ENCODE measurements at places on chromosomes 13 and 19.

- DNase-seq, result no peak
Observed at GRCh38 chr13:42735010-42735409, 46.4 kb upstream of the FAM216B start.

- DNase-seq, result no peak
Observed at GRCh38 chr13:59476366-59476765, 687.4 kb downstream of the DIAPH3 start.

GRCh38 chr13:56563663-56564062 lies 577.1 kb upstream of the PRR20A start:
- no peak for DNase-seq

- DNase-seq, result no peak
Observed at GRCh38 chr13:28027071-28027470, 38.6 kb upstream of the URAD start.

GRCh38 chr13:75414036-75414827 lies 67.7 kb downstream of the TBC1D4 start:
- no peak for DNase-seq

GRCh38 chr19:46371371-46371901 lies 24.5 kb downstream of the PPP5C start:
- DNase-seq, result no peak

GRCh38 chr13:84393981-84394625 lies 511.8 kb upstream of the SLITRK1 start:
- DNase-seq, result no peak

DNA sequence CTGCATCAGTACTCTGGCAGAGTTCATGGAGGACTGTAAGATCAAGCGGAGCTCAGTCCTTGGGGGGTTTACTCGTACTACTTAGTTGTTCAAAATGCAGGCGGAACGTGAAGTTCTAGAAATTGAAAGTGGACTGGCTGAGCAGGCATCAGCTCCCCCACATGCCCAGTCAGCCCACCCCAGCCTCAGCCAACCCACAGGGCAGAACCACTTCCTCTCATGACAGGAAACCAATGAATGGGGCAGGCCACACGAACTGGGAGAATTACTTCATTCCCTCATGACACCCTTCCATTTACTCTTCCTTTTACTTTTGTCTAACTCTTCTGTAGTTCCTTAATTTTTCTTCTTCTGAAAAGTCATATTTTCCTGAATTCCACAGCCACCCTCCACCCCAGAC lies 71.9 kb downstream of the FLT1 start:
- no peak for DNase-seq

DNA sequence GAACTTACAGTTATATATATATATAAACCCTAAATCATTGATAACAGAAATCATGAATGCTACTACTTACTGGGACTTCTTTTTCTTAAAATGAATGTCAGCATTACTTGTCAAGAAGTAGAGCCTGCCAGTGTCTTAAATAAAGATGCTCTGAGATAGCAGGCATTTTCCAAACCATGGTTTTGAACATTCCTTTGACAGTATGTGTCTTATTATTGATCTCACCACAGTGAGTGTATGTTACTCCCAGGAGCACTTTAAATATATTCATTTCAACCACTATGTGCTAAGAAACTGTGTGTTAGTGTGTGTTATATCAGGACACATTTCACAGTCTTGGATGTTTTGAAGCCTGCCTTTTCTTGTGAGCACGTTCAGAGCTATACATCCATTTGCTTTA lies 28.2 kb downstream of the TNFRSF19 start:
- DNase-seq, result no peak

GRCh38 chr13:50608370-50608769 lies 235.1 kb downstream of the DLEU7 start:
- DNase-seq, result no peak

GRCh38 chr13:23678795-23679194 lies 108.6 kb downstream of the TNFRSF19 start:
- DNase-seq, result no peak

DNA sequence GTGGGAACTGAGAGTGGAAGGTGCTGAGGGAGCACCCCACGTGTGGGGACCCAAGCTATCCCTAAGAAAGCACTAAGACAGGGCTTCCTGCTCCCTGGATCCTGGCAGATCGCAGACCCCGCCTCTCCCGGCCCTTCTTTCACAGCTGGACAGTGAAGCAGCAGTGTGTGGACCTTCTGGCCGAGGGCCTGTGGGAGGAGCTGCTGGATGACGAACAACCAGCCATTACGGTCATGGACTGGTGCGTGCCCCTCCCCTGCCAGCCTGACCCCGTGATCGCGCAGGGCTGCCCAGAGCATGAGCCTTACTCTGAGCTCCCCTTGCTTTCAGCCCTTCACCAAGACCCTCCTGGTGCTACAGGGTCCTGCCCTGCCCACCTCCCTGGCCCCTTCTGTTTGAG lies 2.3 kb downstream of the NCCRP1 start:
- peak; percentile 15 for DNase-seq

DNA sequence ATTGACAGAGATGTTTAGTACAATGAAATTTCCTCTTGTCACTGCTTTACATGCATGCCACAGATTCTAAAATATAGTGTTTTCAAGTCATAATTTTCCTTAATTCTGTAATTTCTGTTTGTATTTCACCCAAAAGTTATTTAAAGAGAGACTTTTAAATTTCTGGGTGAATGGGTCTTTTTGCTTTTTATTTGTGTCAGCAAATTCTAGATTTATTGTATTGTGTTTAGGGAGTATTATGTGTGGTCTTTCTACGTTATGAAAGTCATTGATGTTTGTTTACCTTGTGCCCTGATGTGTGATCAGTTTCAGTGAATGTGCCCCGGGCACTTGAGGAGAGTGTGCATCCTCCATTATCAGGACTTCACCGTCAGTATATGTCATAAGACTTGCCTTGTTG lies 92.7 kb downstream of the SGCG start:
- no peak for DNase-seq

DNA sequence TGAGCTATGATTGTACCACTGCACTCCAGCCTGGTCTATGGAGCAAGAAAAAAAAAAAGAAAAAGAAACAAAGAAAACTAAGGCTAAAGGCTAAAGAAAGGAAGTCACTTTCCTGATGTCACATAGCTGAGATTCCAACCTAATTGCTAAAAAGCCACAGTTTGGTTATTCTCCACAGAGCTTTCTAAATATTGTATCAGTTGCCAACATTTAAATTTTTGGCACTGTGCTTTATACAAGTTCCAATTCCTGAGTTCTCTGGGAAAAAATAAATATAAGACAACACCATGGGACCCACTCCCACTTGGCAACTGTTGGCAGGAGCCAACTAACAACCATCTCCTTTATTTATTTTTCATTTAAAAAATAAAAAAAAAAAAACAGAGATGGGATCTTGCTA lies 11.2 kb upstream of the LYPD3 start:
- peak; percentile 77 for DNase-seq

- DNase-seq, result no peak
Observed at GRCh38 chr13:22945321-22946226, 235.2 kb upstream of the SGCG start.

DNA sequence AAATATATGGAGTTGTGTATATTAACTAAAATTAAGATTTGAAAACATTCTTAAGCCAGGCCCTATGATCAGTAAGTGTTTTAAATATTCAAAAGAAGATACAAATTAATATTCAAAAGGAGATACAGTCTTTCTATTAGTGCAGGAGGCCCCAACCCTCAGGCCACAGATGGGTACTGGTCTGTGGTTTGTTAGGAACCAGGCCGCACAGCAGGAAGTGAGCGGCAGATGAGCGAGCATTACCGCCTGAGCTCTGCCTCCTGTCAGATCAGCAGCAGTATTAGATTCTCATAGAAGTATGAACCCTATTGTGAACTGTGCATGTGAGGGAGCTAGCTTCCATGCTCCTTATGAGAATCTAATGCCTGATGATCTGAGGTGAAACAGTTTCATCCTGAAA lies 232.9 kb downstream of the FOXO1 start:
- no peak for DNase-seq

DNA sequence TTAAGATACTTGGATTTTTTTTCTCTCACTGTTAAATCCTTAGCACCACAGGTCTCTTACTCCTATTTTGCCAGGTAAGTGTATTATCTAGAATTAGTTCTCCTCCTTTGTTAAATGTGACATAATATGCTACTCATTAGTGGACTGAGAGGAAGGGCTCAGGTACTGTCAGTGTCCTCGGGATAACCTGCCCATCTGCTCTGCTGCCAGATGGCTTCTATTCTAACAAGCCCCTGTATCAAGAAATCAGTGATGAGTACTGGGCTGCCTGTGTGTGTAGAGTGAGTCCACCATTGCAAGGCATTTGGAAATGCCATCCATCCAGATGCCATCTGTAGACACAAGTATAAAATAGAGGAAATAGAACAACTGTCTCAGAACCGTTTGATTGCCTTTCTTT lies 209.6 kb downstream of the ATP8A2 start:
- no peak for DNase-seq

DNA sequence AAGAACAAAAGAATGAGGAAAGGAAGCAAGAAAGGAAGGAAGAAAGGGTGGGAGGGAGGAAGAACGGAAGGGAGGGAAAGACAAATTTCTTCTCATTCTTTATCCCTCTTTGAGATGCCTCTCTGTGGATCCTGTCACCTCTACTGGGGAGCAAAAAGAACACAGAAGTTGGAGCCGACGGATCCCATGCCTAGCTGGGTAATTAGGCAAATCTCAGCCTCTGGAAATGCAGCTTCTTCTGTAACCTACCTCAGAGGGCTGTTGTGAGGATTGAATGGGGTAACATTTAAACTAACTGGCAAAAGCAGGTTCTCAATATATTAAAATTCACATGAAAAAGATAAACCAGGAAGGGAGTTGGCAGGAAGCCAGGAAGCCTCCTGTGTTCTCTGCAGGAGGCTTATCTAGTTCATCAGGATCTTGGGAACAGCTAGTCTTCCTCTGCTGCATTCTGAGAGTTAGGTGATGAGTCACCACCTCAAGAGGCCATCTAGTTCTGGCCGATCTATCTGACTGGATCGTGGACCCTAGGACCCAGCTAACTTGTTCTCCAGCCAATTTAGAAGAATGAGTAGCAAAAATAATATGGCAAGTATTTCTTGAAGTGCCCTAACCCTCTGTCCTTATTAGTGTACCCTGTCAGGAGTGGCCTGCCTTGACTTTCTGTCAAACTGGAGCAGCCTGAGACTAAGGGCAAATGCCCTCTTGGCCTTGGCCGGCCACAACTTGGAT lies 15.2 kb upstream of the CPB2 start:
- DNase-seq, result peak; percentile 18

GRCh38 chr19:18526316-18526715 lies 4.4 kb upstream of the ELL start:
- DNase-seq, result no peak

DNA sequence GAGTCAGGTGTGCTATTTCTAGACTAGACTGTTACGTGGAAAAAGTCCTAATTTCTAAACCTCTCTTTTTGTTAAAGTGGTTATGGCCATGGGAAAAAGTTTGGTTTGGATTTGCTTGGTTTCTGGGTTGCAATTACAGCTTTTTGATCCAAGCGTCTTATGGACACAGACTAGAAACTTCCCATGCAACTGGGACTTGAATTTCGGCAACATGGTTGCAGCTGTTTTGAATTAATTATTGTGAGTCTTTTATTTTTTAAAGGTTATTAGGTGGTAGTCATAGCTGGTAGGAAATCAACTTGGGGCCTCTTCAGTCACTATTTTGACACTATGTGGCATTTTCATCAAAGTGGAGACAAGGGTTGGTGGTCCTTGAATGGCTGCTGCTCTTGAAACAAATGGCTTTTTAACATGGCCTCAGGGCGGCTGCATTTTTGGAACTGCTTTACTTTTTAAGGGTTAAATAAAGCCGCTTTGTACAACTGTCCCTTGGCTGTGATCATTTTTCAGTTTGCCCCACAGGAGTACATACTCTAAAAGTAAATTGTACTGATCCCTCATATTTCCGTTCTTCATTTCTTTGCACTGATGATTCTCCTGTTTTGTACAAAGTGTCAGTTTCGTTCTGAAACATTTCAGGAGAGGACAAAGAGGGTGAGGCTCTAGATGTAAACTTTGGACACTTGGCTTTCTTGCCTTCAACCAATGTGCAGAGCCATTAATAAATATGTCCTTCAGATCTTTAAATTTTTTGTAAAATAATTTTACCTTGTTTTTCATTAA lies 15.9 kb downstream of the HNRNPM start:
- DNase-seq, result no peak

DNA sequence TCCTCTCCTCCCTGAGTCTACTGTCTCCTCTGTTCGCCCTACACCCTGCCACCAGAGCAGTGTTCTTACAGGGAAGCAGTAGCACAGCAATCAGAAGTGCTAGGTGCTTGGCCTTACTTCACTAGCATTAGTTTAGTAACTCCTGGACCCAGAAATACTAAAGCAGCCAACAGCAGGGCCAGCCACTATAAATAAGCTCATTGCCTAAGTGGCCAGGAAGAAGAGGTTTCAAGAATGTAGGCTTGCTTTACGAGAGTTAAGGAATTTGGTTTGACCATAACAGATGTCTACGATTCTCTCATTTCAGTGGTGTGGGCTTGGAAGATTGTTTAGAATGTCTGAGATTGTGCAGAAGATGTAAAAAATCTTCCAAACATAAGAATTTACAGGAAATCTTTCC lies 103.3 kb downstream of the ZAR1L start:
- DNase-seq, result peak; percentile 88

DNA sequence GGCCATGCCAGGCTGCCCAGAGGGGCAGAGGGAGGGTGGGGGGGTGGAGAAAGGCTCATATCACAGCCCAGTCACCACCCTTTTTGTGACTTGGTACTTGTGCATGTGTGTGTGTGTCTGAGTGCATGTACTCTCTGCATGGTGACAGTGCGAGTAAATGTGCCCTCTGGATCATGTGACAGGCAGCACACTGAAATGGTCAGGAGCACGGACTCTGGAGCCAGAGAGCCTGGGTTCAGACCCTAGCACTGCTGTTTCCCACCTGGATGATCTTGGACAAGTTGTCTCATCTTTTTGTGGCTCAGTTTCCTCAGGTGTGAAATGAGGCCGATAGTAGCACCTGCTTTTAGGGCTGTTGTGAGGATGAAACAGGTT lies 2.0 kb downstream of the CIC start:
- no peak for DNase-seq

DNA sequence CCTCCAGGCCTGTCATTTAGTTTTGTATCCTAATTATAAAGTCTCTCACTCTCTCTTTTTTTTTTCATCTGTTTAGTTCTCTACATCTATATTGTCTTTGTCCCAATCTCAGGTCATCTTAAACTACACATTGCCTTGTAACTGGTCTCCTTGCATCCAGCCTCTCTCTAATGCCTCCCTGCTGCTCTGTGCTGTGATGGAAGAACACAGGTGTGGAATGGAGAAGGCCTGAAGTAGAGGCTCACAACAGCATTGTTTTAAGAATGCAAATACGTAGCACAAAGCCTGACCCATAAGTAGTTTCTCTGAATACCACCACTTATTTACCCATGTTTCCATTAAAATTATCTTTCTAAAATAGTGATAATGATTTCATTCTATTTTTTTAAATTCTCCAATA lies 108.8 kb upstream of the FRY start:
- DNase-seq, result no peak

DNA sequence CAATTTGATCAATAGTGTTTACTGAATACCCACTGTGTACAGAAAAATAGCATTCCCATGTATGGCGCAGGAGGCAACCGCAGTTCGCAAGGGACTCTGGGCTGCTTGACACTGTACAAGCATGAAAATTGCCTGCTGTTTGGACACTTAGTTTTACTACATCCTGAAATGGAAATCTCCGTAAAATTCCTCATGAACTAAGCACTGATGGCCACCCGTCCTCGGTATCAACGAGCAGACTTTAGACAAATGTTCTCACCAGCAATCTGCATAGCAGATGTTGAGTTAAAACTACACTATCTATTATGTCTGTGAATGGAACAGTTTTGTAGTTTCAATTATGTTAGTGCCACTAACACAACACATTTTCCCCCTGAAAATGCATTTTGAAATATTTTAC lies 294.7 kb downstream of the DCLK1 start:
- DNase-seq, result peak; percentile 52

Measured in GM04504 (cell line).